ENCODE measurements at places on chromosomes 4 and X.

- DNase-seq: no peak
Observed at GRCh38 chrX:15336023-15336413, 695 bp upstream of the PIGA start.

- DNase-seq: no peak
Observed at GRCh38 chrX:8010105-8010504, 82.9 kb upstream of the PNPLA4 start.

GRCh38 chr4:153938994-153939393 is 150.1 kb upstream of the SFRP2 start:
- DNase-seq: no peak

GRCh38 chr4:65482410-65482809 is 187.9 kb downstream of the EPHA5 start:
- no peak for DNase-seq

- DNase-seq: peak; percentile 69
Observed at GRCh38 chr4:151896880-151897279, 136.1 kb upstream of the GATB start.

DNA sequence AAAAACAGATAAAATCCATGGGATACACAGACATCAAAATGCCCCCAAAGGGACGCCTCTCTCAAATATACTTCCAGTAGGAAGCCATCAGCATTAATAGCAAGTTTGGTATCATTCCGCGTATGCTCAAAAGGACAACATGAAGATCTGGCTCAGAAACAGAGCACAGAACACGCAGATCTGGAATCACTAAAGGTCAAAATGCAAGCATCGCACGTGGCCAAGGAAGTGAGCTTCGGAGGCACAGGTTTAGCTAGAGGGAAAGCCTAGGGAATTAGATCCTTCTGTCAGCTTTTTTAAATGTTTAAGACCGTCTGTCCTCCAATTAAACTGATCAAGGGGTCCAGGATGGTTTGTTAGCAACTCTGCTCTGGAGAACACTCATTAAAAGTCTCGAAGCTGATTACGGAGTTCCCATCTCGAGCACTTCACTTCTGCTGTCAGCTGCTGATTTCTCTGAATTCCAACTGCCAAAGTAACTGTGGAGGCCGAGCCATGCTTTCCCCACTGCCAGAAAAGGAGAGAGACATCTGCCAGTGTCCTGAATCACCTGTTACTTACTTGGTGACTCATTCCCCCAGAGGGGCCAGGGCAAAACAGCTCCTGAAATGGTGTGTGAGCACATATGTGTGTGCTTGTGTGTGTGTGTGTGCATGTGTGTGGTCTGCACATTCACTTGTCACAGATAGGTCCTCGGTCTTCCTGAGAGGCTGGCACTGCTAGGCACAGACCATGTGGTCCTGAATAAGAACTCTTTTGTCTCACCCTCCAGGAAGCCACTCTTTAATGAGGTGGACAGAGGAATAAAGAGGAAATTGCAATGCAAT is 177.7 kb upstream of the PPARGC1A start:
- no peak for DNase-seq

GRCh38 chrX:154594491-154594890 is 9.6 kb downstream of the CTAG1A start:
- DNase-seq: no peak

DNA sequence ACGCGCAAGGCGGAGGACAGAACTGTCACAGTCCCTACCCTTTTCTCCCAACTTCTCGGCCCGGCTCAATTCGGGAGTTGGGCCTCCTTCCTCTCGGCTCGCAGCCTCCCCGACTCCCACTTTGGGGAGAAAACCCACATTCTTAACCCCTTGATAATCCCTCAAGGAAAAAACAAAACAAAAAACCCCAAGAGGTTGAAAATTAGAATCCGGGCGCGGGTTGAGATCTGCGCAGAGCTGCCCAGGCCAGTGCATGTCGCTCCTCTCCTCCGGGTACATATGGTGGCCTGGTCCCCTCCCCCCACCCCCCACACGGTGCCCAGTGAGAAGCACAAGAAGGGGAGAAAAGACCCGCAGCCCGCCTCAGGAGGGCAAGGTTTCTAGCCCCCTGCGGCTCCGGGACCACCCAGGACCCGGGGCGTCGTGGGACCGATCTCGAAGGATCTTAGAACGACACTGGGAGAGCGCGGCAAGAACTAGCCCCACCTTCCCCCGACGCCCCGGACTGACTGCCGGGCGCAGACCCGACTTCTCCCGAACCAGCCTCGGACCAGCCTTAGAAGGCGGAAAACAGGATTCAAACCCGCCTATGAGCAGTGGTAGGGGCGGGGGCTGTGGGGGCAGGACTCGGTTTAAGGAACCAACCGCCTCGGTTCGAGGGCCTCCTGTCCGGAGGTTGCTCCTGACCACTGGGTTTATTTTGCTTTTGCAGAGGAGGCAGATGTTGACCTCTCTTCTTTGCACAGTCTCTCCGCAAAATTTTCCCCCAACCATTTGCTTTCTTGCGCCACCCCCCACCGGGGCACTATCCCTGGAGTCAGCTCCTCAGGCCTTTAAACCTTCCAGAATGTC is 2.5 kb upstream of the PDGFRA start:
- no peak for DNase-seq

DNA sequence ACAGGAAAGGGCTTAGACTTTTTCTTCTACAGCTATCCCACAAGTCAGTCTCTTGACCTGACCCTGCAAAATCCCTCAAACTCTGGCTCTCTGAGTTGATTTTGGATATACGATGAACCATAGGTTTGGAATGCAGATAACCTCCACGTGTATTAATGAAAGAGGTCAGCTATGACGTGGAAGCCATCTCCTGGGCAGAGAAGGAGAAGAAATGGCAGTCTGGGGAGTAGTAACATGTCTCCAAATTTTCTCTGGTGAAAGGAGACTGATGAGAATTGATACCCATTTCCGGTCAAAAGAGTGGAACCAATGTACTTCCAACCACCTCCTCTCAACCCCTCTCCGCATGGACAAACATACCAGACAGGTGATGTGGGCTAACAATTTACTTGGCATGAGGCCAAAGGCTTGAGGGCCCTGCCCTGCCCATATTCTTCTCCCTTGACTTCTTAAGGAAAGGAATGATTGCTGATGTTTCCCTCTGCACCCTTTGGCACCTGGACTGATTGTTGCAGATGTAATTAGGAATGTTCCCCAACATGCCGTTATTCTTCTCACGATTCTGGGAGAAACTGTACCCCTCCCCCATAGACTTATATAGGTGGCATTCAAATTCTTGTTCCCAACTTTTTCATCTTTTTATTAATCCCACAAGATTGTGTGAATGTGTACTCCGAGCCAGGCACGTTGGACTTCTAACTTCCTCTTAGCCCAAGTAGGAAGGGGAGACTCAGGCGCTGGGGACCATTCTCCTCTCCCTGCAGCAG is 580 bp upstream of the PLS3 start:
- DNase-seq: no peak

- no peak for DNase-seq
Observed at GRCh38 chr4:31984872-31985271, 1264.7 kb downstream of the PCDH7 start.

- no peak for DNase-seq
Observed at GRCh38 chrX:36898301-36898700, 109.9 kb upstream of the FAM47C start.

DNA sequence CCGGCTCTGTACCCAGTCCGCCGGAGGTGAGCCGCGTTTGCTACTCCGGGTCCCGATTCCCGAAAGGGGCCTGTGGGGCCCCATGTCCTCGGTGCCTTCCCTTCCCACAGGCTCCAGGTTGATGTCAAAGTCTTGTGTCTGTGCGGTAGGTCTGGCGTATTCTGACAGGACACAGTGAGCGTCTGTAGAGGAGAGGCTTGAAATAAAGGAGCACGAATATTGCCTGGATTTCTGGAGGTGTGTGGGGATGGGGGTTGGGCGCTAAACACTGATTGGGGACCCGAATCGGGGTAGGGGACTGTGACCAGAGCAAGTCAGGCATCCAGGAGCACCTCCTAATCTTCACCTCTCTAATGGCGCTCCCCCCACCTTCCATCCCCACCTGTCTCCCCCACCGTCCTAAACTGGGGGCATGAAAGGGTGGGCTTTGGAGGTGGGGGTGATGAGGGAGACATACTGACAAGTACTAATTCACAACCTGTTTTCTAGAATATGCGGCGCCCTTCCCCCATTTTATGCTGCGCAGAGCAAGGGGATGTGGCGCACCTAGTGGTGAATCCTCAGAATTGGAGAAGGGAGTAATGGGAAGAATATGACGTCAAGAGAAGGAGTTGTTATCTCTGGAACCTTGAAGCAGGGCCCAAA is 855 bp downstream of the GPRASP2 start:
- DNase-seq: no peak

GRCh38 chr4:6701371-6701770 is 7.7 kb downstream of the S100P start:
- DNase-seq: no peak

- DNase-seq: no peak
Observed at GRCh38 chr4:6926081-6926480, 16.5 kb downstream of the TBC1D14 start.

DNA sequence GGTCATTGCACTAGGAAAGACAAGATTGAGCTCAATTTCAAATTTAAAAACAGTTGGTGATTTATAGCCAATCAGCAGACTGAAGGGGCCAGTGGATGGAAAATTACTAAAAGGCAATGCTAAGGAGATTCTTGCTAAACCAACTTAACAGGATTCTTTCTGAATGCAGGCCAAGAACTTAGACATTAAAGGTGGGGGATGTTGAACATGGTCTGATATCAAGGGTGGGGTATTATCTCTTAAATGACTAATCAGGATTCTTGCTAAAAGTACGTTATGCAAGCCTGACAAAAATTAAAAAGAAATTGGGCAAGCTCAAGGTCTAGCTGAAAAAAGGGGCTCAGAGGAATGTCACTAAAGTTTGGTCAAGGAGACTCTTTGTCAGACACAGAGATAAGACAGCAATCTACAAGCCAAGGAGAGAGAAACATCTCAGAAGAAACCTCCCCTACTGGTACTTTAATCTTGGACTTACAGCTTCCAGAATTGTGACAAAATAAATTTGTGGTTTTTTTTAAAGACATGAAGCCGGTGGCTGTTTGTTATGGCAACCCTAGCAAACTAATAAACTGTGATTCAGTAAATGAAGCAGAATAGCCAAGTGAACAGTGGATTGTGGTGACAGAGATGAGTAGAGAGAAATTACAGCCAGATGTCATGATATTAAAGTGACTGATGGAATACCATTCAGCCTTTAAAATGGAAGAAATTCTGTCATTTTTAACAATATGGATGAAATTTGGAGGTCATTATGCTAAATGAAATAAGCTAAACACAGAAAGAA is 120.3 kb upstream of the KLHL4 start:
- DNase-seq: no peak

GRCh38 chrX:81301877-81302276 is 100.0 kb downstream of the SH3BGRL start:
- DNase-seq: no peak

DNA sequence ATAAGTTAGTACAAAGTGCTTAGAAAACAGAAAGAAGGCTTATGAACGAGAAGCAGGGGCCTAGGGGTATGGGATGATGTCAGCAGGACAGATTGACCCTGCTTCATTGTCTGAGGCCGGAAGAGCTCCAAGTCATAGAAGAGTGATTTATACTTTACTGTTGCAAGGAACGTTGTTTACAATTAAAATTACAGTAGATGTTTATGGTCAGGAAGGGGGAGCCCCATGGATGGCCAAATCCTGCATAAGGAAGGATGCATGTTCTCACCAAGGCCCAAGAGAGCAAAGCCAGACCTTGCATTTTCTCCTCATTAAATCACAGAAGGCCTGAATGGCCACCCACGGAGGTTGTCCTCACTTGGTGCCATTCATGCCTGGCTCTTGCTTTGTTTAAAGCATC is 115.3 kb downstream of the LDB2 start:
- no peak for DNase-seq

- DNase-seq: no peak
Observed at GRCh38 chr4:56215901-56216300, 171.4 kb downstream of the AASDH start.

DNA sequence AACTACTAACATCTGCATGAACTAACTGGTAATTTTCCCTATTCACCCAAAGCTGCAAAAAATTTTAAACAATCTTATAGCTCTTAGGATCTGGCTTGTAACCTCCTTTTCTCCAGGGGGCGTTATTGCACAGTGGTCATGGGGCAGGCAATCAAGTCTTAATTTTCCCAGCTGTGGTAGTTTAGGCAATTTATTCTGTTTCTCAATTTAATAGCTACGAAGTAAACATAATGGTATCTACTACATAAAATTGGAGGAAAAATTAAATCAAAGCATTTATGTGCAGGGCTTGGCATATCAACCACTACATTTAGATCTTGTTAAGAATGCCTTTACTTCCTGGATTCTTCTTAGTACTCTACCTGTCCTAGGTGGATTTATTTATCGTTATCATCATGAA is 137.4 kb upstream of the GUCY1A1 start:
- DNase-seq: no peak

- no peak for DNase-seq
Observed at GRCh38 chrX:2696698-2697215, 5.7 kb downstream of the CD99 start.

GRCh38 chrX:118493653-118494297 is 1.8 kb upstream of the DOCK11 start:
- DNase-seq: no peak

GRCh38 chrX:108199691-108200090 is 108.1 kb downstream of the ATG4A start:
- peak; percentile 67 for DNase-seq

GRCh38 chrX:23012636-23013035 is 12.9 kb downstream of the DDX53 start:
- no peak for DNase-seq

DNA sequence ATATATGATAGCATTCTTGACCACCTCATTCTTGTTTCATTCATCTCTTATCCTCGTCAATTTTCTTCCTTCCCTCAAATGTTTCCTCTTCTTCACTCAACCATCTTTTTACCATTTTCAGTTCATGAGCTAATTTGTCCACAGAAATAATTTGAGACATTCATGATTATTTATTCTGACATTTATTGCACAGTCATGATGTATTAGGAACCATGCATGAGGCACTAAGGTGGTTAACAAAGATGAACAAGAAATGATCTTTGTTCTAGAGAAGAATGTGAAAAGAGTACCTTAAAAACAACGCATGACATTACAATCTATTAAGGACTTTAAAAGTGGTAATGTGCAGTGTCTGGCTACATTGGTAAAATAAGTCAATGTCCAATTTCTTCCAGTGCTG is 27.9 kb downstream of the TEC start:
- no peak for DNase-seq

DNA sequence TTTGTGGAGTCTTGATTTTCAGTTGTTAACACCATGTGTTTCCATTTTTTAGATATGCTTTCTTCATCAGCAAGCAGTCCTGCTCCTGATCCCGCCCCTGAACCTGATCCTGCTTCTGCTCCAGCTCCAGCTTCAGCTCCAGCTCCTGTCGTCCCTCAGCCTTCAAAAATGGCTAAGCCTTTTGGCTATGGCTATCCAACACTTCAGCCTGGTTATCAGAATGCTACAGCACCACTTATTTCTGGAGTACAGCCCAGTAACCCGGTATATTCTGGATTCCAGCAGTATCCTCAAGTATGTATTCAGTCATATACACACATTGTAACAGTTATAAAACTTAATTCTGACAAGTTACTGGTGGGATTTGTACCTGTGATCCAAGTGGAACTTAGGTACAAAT is 60.9 kb downstream of the SEC24B start:
- no peak for DNase-seq

- DNase-seq: no peak
Observed at GRCh38 chrX:110691446-110691845, 104.2 kb downstream of the CHRDL1 start.

- no peak for DNase-seq
Observed at GRCh38 chr4:76723924-76724323, 174.0 kb downstream of the SOWAHB start.
